ENCODE measurements at places on chromosomes 5 and 9.

- DNase-seq = no peak
These were observed 8.8 kb downstream of the RGS7BP start for GRCh38 chr5:64514612-64515011.

DNA sequence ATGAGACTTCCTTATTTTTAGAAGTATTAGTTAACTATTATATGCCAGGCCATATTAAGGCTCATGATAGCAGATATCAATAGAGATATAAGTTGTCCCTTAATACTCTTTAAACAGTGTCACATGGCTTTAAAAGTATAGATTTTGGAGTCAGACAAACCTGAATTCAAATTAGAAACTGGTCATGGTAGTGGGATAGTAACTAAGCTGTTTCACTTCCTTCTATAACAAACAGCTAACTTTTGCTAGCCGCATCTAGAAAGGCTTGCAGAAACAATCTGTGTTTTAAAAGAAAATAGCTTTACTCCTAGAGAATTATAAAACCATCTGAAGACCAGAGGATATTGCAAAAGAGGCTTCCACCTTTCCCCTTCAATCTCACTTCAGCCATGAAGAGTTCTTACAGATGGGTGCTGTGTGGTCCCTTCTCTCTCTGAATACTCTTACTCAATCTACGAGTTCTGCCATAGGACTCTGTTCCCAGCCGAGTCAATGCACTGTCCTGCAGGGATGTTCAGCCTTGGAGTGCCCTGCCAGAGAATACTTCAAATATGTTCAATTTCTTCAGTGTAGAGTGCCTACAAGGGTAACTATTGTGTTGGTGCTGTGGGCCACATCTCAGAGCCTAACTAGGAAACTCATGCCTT is 810.2 kb downstream of the EFNA5 start:
- no peak for DNase-seq

- no peak for DNase-seq
These were observed 33.1 kb downstream of the ATP6V0E1 start for GRCh38 chr5:173016598-173017046.

GRCh38 chr9:127854184-127854806 is at the start of gene ENG:
Gene ENG, minus strand, starts transcription at chr9:127854658. Its CDS starts 303 bp downstream, at chr9:127854355.
- DNase-seq = peak; percentile 56

DNA sequence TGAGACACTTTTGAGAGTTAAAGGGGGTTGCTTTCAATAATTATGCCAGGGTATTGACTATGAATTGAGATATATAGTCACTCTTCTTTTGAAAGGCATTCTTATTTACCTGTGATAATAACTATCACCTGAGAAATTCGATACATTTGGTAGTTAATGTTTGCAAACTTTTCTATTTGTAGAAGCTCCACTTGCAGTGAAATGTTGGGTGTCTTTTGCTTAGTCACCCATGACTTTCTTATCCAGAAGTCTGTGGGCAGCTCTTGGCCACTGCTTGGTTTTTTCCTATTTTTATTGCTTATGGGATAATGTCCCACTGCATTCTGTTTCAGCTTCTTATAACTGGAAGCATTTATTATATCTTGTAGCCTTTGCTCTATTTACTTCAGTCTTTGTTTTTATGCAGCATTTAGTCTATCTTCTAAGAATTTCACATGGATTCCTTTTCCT is 3.9 kb downstream of the MACIR start:
- no peak for DNase-seq

- no peak for DNase-seq
These were observed 135.9 kb downstream of the GABRB2 start for GRCh38 chr5:161410640-161411039.

DNA sequence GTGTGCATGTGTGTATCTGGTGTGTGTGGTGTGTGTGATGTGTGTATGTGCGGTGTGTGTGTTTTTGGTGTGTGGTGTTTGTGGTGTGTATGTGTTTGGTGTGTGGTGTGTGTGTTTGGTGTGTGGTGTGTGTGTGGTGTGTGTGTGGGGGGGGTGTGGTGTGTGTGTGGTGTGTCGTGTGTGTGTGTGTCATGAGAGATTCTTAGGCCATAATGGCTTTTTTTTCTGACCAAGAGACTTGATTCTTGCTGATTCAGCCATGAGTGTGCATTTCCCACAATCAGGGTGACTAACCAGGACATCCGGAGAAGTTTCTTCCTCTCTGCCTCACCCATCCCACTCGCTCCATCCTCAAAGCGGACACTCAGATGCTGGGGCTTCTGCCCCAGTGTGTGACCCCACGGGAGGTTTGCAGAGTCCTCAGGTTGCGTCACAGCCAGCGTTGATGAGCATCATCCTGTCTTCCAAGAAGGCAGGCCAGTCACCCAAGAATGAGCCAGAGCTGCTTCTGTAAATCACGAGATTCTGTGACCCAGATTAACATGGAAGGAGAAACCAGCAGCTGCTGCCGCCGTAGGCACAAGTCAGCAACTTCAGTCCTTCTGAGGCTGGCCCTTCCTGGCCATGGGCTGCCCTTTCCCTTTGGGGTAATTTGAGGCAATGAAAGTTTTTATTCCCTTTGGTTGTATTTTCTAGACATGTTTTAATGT is 12.5 kb upstream of the CTSL start:
- DNase-seq = peak; percentile 62

DNA sequence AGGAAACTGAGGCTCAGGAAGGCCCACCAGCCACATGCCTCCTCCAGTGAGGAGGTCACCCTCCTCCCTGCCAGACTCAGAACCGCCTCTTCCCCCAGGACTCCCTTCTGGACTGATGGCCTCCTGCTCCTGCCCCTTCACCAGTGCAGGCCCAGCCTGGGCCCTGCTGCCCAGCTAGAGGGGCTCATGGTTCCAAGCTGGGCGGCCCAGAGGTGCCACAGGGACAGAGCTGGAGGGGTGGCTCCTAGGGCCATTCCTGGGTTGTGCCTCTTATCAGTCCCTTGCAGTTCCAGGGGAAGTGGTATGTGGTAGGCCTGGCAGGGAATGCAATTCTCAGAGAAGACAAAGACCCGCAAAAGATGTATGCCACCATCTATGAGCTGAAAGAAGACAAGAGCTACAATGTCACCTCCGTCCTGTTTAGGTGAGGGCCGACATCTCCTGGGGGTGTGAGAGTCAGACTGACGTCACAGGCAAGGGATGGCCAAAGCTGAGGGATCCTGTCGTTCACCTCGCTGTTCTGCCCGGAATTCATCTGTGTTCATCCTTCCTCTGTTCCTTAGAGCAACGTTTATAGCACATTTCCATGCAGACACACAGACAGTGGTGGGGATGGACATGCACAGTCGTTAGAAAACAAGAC is 819 bp downstream of the LCN2 start:
- no peak for DNase-seq

DNA sequence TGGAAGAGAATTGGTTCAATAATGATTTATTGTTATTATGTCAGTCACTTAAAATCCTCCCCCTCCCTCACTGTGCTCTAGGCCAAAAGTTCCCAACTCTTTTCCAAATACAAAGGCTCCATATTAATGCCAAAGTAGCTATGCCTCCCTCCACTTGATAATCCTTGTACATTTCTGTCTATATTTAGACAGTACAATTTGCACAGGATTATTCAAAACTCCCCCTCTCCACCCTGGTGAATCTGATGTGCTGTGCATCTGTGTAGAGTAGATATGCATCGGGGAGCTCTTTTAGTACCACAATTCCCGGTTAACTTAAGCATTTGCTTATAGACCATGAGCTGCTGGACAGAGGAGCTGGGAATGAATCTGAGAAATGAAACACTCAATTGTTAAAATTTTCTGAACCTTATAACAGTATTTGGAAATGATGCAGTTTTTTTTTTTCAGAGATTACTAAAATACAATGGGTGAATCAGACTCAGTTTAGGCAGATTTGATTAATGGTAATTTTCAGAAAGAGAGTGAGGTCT is 27.6 kb downstream of the GLRA1 start:
- no peak for DNase-seq

DNA sequence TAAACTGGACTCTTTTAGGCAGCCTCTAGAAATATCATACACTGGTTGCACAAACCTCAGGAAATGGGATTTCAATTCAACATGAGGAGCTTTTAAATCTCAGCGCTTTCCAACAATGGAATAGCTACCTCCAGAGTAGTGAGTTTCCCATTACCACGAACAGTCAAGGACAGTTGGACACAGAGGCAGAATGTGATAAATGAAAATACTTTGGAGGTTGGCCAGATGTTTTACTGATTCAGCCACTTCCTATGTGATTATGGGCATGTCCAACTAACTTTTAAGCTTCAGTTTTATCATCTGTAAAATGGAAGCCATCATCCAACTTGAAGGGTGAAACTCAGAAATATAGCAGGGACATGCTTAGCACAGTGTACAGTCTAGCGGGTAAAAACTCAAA is 2.1 kb downstream of the FBXW2 start:
- DNase-seq = no peak

GRCh38 chr5:174327896-174328295 is 282.4 kb downstream of the NSG2 start:
- no peak for DNase-seq

GRCh38 chr5:12910641-12911040 is 1006.4 kb upstream of the CTNND2 start:
- peak; percentile 3 for DNase-seq

DNA sequence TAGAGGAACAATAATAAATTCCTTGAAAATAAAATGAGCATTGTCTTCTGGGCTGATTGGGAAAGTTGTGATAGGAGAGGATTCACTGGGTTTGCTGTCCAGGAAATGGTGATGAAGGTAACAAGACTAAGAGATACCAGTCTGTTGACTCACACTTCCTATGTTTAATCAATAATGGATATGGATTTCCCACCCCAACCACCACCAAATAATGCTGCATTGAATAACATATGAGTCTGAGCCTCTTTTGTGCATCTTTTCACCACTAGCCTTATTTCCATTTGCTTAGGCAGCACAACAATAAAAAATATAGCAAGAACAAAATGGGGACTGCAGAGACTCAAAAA is 120.2 kb upstream of the NFIB start:
- DNase-seq = no peak

Measured in HTR-8/SVneo (cell line).